ENCODE measurements at places on chromosomes 1 and 21.

DNA sequence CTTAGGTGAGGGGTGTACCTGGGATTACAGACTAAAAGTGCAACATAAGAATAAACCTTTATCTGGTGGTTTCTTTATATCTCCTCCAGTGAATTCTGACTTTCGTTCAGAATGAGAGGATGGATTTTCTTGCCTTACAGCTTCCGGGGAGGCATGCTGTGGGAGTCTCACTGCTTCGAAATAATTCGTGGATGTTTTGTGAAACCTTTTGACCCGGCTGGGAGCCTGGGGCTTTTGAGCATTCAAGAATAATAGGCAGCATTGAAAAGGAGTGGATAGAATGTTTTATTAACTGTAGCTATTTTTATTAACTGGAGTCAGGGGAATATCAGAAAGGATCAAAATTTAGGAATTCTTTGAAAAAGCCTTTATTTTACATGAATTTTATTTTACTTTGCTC is 149.1 kb downstream of the RWDD3 start:
- no peak for DNase-seq

- no peak for DNase-seq
Observed at GRCh38 chr1:16903054-16903453, 7.3 kb downstream of the RNU1-2 start.

DNA sequence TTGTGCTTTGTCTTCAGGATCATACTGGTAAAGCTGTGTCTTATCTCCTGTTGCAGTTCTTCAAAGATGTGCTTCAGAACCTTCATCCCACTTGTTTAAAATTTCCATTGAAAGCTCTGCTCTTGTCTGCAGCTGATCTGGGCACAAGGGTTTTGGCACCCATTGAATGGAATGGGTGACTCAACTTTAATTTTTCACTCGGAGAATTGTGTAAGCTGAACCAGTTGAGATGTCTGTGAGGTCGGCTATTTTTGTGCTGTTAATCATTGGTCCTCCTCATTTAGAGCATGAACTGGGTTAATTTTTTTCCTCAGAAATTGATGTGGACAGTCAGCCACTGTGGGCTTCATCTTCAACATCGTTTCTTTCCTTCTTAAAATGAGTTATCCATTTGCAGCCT is 252.1 kb downstream of the TM2D1 start:
- DNase-seq = no peak

DNA sequence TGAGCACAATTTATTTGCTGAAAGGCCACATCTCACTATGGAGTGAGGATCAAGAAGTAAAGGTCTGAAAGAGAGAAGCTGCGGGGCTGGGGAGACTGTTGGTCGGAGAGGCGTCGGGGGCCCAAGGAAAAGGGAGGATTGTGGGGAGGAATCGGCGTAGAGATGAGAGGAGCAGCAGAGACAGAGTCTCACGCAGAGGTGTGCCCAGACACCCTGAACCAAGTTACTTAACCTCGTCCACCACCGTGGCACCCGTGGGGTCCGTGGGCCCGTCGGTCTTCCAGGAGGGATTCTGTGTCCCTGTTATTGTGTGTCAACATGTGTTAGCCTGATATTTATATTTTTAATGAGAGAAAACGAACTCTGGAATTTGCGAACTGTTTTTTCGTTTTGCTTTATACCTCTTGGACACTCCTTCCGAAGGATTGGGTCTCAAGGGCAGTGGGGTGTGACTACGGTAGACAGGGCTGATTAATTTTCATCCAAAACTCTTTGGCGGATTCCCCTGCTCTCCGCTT is 3.8 kb upstream of the NBPF1 start:
- DNase-seq = no peak

GRCh38 chr21:25646474-25646873 is 7.4 kb downstream of the JAM2 start:
- DNase-seq = no peak

- no peak for DNase-seq
Observed at GRCh38 chr1:206439205-206439604, 31.1 kb upstream of the IKBKE start.

- DNase-seq = no peak
Observed at GRCh38 chr1:111992476-111992875, 3.0 kb upstream of the KCND3 start.

All from stimulated activated naive CD4-positive, alpha-beta T cell (primary cell).